ENCODE measurements at places on chromosomes 12 and 14. TPM values are rescaled to one million over a fixed set of nuclear protein-coding genes. Genes with fewer than 3 reads are reported as not detected.

Gene CLEC6A
- total RNA-seq, result not detected

Gene CLEC4C
- not detected for total RNA-seq

Gene KCNA1
- total RNA-seq, result not detected

Gene BEGAIN
- 7.2 TPM for total RNA-seq

Gene RNF41
- total RNA-seq, result 19.2 TPM

Gene IFNG-AS1
- not detected for total RNA-seq

Gene TOMM20L
- total RNA-seq, result not detected

Gene SOAT2
- 0.18 TPM for total RNA-seq

Gene LRFN5
- total RNA-seq, result not detected

Gene AVPR1A
- 0.02 TPM for total RNA-seq

Gene PROX2
- total RNA-seq, result not detected

Gene SYNDIG1L
- total RNA-seq, result not detected

Gene KRT85
- total RNA-seq, result not detected

Gene CLBA1
- 18.0 TPM for total RNA-seq

Gene CEBPE
- total RNA-seq, result not detected

Gene ADSS1
- 5.6 TPM for total RNA-seq

Gene SCFD1
- total RNA-seq, result 36.4 TPM

Gene RNFT2
- total RNA-seq, result 1.8 TPM

Gene KRT6A
- total RNA-seq, result 1.4 TPM

Gene IFI27
- total RNA-seq, result 1.5 TPM

Gene LAG3
- 1.6 TPM for total RNA-seq

Gene KRT5
- total RNA-seq, result 0.09 TPM

Gene G2E3
- 16.1 TPM for total RNA-seq

Gene NFE2
- total RNA-seq, result 0.11 TPM

Gene PTGER2
- 1.6 TPM for total RNA-seq

Gene NOXRED1
- not detected for total RNA-seq

Gene CMKLR1
- total RNA-seq, result not detected

Gene SIVA1
- 210 TPM for total RNA-seq

Gene PNN
- total RNA-seq, result 49.8 TPM

Gene ACVRL1
- 0.18 TPM for total RNA-seq

Gene IGFBP6
- 250 TPM for total RNA-seq

Gene SLC48A1
- total RNA-seq, result 28.5 TPM

Gene SLC6A15
- total RNA-seq, result 3.0 TPM

Gene RIMBP2
- total RNA-seq, result not detected

Gene PTPRB
- 0.72 TPM for total RNA-seq

Gene ATF1
- total RNA-seq, result 45.0 TPM

Gene C12orf54
- not detected for total RNA-seq

Gene NR1H4
- total RNA-seq, result 0.08 TPM

Gene TGM1
- total RNA-seq, result 1.3 TPM

Gene GPR162
- 0.27 TPM for total RNA-seq

Gene GRIP1
- total RNA-seq, result 4.9 TPM

Gene RBP5
- total RNA-seq, result not detected

Gene SYNE3
- 0.50 TPM for total RNA-seq

Gene CCDC175
- not detected for total RNA-seq

Gene MDGA2
- not detected for total RNA-seq

Gene GLIPR1L2
- 0.19 TPM for total RNA-seq

Gene FGF23
- not detected for total RNA-seq

Gene HOTAIR
- total RNA-seq, result 0.09 TPM

Gene TBX5
- not detected for total RNA-seq

Gene OR6C2
- total RNA-seq, result not detected
